ENCODE measurements at places on chromosomes 5 and 9.

DNA sequence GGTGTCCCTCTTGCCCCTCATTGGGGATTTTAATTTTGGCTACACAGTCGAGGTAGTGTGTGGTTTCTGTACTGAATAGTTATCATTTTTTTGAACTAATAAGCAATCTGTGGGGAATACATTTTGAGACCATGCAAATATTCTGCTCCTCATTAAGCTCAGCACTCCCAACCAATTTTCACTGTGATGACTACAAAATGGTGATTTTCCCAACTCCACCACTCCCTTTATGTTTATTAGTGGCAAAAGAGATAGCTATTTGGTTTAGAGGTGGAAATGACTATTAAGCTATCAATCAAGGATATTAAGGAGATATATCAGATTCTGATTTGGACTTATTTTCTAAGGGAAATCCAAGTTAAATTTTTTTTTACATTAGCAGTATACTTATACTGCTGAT is 62.9 kb downstream of the FOCAD start:
- no peak for DNase-seq

DNA sequence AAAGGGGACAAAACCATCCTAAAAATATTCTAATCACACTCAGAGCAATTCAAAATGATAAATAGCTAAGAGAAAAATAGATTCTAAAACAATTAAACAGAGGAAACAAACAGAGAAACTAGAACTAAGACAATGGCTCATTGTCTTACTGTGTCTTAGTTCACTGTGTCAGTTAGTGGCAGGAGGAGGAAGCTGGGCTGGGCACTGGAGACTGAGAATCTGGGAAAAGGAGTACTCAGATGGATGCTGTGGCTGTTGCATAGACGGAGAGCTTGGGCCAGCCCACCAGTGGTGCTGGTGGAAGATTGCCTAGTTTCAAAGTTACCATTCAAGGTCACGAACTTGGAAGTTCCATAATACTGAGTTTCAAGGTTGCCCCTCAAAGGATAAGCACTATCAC is 94.7 kb upstream of the IFNK start:
- no peak for DNase-seq

DNA sequence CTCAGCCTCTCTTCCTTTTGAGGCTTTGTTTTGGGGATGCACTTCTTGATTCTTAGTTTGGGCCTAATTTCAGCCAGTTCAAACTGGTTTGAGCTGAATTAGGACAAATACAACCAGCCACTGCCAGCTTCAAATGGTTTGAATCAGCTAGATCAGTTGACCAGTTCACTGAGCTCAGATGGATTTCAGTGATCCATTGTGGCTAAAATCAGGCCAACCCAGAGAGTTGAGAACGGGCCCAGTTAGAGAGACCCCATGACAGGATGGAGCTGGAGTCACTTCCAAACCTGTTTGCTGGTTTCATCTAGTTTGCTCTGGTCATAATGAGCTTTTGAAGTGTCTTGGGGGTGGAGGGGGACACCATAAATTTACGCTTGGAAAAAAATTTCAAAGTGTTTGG is 48.0 kb upstream of the NEK6 start:
- no peak for DNase-seq

GRCh38 chr9:75541734-75542133 is 348.7 kb upstream of the PCSK5 start:
- no peak for DNase-seq

DNA sequence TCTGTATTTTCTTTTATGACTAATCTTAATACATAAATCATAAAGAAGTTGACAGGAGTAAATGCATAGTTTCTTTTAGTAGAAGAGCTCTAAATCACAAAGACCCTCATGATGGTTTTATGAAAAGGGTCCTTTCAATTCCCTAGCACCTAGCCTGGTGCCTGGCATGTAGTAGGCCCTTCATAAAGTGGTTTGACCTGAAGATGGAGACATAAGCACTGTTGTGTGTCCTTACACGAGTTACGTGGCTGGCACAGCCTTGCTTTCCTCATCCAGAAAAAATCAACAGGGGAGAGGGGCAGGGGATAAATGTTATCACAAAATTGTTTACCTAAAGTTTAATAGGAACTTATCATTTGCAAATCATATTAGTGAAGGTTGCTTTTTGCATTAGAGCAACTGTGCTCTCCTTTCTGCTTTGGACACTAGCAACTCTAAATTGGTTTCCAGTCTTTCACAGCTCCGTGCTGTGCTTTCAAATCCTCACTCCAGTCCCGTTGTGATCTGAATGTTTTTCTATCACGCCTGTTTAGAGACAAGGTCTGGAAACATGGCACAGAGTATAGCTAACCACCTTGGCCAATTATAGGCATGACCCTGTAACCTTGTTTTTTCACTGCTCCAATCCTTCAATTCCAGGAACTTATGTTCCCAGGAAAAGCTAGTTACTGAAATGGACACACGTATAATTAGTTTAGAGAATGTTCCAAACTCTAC is 55.7 kb downstream of the ARL15 start:
- DNase-seq = no peak

- DNase-seq = no peak
These were observed 91.0 kb downstream of the FREM1 start for GRCh38 chr9:14819183-14819582.

- DNase-seq = no peak
These were observed 45.5 kb upstream of the RNU6ATAC start for GRCh38 chr9:134209731-134210311.

- no peak for DNase-seq
These were observed 26.3 kb downstream of the MAML1 start for GRCh38 chr5:179758955-179759354.
